Breast epithelium (tissue), 4 donors: ENCODE measurements at places on chromosomes 7 and 10. TPM values are rescaled to one million over a fixed set of nuclear protein-coding genes. Genes with fewer than 3 reads are reported as not detected.

Gene BHLHA15
- total RNA-seq: not detected

Gene ARHGEF35
- 4.3 TPM for total RNA-seq

Gene NPFFR1
- not detected for total RNA-seq

Gene RFC2
- total RNA-seq: 15.4 TPM

Gene SPOCK2
- 4.5 TPM for total RNA-seq

Gene GJC3
- 6.6 TPM for total RNA-seq

Gene DLX5
- not detected for total RNA-seq

Gene ANKRD26
- 14.6 TPM for total RNA-seq

Gene UBE2D1
- 10.4 TPM for total RNA-seq

Gene ZNF736
- total RNA-seq: 28.5 TPM

Gene MYH16
- not detected for total RNA-seq

Gene NYAP1
- total RNA-seq: 0.59 TPM

Gene OSBPL3
- total RNA-seq: 20.5 TPM

Gene CLDN4
- 3.8 TPM for total RNA-seq

Gene INTS15
- 22.9 TPM for total RNA-seq

Gene RSPH10B2
- not detected for total RNA-seq
